Posterior cingulate gyrus (tissue), 11 donors: ENCODE measurements at places on chromosomes 7 and 10.

DNA sequence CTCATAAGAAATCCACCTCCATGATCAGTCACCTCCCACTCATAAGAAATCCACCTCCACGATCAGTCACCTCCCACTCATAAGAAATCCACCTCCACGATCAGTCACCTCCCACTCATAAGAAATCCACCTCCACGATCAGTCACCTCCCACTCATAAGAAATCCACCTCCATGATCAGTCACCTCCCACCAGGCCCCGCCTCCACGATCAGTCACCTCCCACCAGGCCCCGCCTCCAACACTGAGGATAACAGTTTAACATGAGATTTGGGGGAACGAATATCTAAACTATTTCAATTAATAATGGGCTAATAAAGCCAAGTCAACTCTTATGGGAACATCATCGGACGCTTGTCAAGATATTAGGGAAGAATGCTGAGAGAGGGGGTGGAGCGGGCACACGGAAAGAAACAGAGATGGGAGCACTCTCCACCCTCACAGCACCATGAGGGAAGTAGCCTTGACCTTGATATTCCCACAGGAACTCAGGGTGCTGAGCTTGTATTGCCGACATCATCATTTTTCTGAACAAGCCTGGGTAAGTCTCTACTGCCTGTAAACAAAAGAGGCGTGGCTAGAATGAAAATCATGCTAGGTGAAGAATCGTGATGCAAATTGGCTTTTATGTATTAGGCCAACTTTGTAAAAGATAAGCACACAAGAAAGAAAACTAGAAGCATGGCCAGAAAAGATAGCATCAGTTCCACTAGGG lies 303.5 kb upstream of the KLF6 start:
- DNase-seq: no peak

DNA sequence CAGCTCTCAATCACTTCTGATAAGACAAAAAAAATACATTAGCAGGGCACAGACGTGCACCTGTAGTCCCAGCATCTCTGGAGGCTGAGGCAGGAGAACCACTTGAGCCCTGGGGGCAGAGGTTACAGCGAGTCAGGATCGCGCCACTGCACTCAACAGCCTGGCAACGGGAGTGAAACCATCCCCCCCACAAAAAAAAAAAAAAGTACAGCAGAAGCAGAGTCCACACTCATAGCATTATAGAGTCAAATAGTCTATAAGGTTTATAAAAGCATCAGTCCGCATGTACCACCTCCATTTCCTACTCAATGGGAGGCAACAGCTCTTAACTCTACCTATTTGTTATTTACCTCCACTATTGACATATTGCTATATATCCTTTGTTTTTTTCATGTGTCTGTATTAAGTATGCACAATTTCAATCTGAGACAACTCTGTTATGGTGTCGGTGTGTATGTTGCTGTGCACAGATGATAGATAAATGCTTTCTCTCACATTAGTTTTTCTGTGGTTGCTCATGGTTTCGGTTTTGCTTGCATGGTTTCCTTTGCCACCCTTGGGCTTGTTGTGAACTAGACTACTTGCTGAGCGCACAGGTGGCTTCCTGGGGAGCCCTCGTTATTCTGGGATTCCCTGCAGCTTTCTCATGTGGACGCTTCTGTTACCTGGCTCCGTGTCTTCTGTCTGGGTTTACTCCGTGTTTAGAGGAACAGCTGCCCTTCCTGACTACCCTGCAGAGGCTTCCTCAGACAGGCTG lies 40.4 kb downstream of the PROSER2 start:
- no peak for DNase-seq

DNA sequence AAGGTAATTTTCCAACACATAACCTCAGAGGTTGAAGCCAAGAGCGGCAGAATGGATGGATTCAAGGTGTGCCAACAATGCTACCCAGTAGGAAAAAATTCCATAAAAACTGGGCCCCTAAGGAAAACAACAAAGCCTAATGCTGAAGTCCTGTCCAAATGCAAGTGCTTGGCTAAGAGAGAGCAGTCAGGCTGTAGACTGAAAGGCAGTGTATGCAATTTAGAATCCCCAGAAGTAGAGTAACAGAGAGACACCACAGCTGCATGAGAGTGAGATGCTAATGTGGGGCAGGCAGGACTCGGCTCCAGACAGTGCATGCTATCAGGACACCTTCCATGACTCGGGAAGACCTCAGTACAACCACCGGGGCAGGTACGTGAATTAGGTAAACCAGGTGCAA lies 124.5 kb downstream of the ZFAND4 start:
- DNase-seq: no peak

- no peak for DNase-seq
Observed at GRCh38 chr10:124006526-124006925, 86.9 kb downstream of the CHST15 start.
